ENCODE measurements at places on chromosomes 7 and 10.
A peak's percentile ranks its signal among the peaks of the same experiment; 100 is the strongest.

GRCh38 chr10:3241967-3242650 lies 69.5 kb upstream of the PITRM1 start:
- no peak for DNase-seq

DNA sequence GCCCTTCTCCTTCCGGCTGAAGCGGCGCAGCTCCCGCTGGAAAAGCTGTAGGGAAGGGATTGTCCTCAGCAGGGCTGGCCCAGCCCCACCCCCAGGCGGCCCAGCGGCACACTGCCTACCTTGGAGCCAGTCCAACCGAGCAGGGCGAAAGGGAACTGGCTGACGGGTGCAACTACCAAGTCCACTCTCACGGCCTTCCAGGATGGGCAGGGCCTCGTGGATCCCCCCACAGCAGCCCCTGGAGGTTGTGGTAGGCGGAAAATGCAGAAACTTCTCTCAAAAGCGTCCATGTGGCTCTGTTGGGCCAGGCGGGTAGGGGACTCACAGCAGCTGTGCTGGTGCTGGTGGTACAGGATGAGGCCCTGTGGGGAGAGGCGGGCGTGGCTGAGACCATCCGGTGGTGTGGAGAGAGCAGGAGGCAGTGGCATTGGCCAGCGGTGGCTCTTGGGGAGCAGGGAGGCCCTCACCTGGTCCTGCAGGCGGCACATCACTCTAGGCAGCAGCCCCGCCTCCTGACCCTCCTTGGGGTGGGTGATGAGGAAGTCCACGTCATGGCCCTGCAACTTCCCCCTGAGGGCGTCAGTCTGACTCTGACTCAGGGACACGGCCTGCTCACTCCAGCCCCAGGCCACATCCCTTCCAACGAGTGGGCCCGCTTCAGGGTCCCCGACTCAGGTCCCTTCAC lies 8.4 kb upstream of the PGAM2 start:
- DNase-seq: peak; percentile 16

GRCh38 chr10:84204122-84204521 lies 9.8 kb downstream of the CDHR1 start:
- no peak for DNase-seq

DNA sequence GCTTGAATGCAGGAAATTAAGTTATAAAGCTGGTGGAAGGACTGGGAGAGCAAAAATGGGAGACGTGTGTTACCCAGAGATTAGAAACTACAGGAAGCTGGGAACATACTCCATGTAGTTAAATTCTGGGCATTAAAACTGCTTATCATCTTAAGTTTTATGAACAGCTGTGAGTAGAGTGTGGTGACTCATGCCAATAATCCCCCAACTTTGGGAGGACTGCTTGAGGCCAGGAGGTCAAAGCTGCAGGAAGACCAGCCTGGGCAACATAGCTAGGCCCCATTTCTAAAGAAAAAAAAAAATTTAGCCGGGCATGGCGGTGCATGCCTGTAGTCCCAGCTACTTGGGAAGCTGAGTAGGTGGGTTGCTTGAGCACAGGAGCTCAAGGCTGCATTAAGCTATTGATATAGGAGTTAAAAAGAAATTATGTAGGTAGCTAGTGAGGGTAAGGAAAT lies 56.2 kb upstream of the SEPHS1 start:
- DNase-seq: no peak

- peak; percentile 66 for DNase-seq
These were observed at the start of gene ZMIZ1 for GRCh38 chr10:79068562-79069324. TSS of gene ZMIZ1 (plus strand) at chr10:79068966. CDS start at chr10:79201633, 132,667 bp downstream.

- DNase-seq: no peak
These were observed 10.3 kb upstream of the PCBD1 start for GRCh38 chr10:70898687-70899086.

DNA sequence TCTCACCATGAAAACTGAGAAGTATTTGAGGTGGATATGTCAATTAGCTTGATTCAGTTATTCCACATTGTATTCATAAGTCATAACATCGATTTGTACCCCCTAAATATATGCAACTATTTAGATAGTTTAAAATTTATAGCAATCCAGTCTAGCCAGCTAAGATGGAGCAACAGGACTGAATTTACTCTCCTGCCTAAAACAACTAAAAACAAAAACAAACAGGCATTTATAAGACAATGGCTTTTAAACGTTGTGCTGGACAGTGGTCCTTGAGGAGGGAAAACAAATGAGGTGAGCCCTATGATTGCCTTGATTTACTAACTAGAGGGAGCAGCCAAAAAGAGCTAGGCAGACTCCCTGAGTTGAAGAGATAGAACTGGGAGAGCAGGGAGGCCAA lies 814 bp upstream of the GPAM start:
- no peak for DNase-seq

GRCh38 chr10:14378387-14378960 lies 47.8 kb upstream of the FRMD4A start:
- DNase-seq: no peak

GRCh38 chr10:79563426-79563825 lies 3.2 kb upstream of the SFTPA2 start:
- no peak for DNase-seq

DNA sequence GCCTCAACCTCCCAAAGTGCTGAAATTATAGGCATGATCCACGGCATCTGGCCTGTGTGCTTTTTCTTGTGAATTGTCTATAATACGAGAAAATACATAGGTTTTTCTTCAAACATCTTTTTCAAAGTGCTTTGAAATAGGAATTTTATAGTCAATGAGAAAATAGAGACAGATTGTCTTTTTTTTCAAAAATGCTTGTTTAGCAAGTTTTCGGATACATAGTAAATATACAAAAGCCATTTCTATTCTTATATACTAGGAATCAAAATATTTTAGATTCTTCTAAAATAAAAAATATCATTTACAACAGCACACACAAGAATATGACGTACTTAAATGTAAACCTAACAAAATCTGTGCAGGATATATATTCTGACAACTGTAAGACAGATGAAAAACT lies 1.6 kb upstream of the LYZL2 start:
- no peak for DNase-seq

GRCh38 chr10:36030516-36030915 lies 388.4 kb upstream of the FZD8 start:
- no peak for DNase-seq

GRCh38 chr10:73992899-73993788 lies 4.8 kb upstream of the VCL start:
- no peak for DNase-seq

- DNase-seq: no peak
These were observed 17.0 kb upstream of the WAPL start for GRCh38 chr10:86538547-86538946.

- no peak for DNase-seq
These were observed 126.7 kb downstream of the DKK1 start for GRCh38 chr10:52440612-52441285.

- DNase-seq: no peak
These were observed 2.0 kb upstream of the TBXAS1 start for GRCh38 chr7:139827042-139827441.

- no peak for DNase-seq
These were observed 49.2 kb downstream of the ODAD2 start for GRCh38 chr10:27949528-27950241.

- no peak for DNase-seq
These were observed 60.6 kb downstream of the LMBR1 start for GRCh38 chr7:156832195-156832877.

GRCh38 chr7:132785870-132786269 lies 209.6 kb upstream of the PLXNA4 start:
- DNase-seq: no peak

GRCh38 chr7:85023066-85023712 lies 163.7 kb downstream of the SEMA3D start:
- DNase-seq: peak; percentile 4

DNA sequence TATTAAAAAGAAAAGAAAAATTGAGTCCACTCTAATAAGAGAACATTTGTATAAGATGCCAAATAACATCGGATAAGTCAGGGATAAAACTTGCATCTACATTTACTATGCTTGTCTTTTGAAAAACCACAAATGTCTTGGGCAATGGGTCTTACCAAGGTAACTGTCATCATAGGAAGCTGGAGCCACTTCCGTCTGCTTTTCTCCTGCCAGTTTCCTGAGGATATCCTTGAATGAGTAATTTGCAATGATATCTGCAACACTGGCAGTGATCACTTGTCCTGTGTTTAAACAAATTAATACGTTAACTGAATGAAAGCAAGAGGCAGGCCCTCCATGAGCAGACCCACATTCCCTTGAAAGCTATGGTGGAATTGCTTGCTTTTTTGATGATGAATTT lies 47.3 kb downstream of the ITGA8 start:
- DNase-seq: no peak

DNA sequence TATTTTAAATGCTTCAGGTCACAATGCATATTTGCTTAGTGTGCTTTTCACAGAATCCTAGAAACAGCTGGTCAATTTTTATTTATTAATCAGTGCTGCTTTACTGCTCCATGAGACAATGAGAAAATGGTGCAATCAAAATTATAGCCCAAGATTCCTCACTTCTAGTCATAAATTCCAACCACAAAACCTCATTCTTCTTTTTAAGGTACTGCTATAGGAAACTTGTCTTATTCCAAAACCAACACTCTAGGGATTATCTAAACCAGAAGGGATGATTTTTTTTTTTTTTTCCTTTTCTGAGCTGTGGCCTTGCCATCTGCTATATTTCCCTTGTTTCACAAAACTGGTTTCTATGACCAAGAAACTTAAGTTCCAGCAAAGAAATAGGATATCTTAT lies 64.0 kb upstream of the SEMA3A start:
- no peak for DNase-seq

DNA sequence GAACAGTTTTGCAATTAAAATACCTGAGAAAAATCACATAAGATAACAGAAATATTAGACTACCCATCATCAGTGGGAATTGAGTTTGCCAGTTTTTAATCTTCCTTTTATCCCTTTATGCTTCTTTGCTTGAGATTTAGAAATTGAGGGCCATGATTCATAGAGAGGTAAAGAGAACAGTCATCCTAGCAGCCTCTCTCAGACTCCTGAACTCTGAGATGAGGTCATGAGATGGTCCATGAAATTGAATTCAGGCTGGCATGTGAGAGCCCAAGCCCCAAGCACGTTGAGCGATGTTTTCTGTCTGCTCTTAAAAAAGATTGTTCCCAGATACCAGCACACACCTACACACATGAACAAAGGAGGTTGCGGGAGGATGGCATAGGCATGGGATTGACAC lies 91.1 kb downstream of the CREB5 start:
- DNase-seq: no peak

GRCh38 chr10:82796510-82796909 lies 921.5 kb downstream of the NRG3 start:
- DNase-seq: no peak

- DNase-seq: no peak
These were observed 128.1 kb upstream of the VIPR2 start for GRCh38 chr7:159272739-159273138.
